MV-4-11 (cell line): ENCODE measurements at places on chromosomes 7 and 10.

DNA sequence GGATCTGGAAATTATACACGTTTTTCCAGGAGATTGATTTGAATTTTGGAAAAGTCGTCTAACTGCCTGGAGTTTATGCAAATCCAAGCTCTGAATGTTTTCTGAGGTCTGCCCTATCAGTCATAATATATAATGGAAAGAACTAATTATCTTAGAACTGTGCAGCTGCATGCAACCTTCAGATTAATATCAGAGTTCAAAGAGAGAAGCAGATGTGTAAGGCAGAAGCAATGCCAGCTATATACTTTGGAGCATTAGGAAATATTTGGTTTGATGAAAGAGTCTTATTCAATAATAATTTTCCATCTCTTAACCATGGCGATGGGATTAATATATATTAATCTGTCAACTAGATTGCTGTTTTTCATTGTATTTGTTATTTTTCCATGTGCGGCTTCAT, 500.9 kb downstream of the NEBL start:
- no peak for DNase-seq

DNA sequence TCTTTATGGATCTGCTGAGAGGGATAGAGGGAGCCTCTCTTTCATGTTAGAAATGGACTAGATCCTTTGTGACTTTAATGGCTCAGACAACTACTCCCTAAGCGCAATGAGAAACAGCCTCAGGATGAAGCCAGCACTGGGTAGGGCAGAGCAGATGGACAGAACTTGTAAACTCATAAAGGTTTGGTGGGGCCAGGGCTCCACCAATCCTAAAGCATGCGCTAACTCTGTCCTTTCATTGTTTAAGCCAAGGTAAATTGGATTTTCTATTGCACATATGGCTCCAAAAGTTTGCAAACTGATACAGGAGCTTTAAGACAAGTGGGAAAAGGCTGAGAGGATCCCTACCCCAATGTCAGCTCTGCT, 178.1 kb upstream of the MEOX2 start:
- no peak for DNase-seq

GRCh38 chr7:129298268-129298893, 73.6 kb downstream of the AHCYL2 start:
- no peak for DNase-seq

DNA sequence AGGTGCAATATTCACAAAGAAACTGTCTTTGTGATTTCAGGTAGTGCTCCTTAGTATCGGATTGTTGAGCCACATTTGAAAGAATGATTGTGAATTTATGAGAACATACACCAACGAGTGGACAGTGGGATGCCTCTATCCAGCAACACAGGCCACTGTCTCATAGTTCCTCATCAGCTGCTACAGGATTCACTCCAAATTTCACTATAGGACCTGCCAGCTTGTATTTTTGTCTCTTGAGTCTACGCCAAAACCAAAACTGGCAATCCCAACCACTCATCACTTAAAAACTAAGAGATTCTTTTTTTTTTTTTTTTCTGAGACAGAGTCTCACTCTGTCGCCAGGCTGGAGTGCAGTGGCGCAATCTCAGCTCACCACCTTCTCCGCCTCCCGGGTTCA, 964.5 kb downstream of the CNTNAP2 start:
- no peak for DNase-seq

DNA sequence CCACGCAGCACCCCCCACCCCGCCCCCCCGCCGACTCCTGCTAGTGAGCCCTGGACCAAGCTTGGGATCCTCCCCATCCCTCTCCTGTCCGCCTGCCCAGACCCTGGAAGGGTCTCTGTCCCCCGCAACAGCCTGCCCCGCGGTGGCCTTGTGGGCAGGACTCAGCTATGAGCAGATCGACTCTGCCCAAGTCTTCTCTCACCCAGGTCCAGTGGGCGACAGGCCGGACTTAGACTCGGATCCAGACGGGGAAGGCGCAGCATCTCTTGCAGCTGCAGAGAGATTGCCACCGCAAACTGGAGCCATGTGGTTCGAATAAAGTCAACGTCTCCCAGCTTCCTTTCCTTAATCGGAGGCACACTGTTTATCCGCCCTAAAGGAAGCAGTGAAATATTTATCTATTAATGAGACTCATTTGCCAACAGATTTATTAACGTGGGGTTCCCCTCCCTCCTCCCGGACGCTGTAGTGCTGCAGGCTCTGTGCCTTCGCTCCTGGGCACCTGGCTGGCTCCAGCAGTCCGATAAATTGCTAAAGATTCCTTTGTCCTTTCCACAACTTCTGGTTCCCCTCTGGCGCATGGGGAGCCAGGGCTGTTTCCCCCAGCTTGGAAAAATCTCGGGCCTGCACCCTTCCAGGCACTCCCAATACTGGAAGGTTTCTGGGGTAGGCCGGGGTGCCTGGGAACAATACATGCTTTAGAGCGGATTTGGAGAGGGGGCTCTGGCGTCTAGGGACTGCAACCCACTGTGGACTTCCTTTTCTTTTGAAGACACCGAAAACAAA, 634 bp upstream of the HOXA7 start:
- DNase-seq, result no peak

DNA sequence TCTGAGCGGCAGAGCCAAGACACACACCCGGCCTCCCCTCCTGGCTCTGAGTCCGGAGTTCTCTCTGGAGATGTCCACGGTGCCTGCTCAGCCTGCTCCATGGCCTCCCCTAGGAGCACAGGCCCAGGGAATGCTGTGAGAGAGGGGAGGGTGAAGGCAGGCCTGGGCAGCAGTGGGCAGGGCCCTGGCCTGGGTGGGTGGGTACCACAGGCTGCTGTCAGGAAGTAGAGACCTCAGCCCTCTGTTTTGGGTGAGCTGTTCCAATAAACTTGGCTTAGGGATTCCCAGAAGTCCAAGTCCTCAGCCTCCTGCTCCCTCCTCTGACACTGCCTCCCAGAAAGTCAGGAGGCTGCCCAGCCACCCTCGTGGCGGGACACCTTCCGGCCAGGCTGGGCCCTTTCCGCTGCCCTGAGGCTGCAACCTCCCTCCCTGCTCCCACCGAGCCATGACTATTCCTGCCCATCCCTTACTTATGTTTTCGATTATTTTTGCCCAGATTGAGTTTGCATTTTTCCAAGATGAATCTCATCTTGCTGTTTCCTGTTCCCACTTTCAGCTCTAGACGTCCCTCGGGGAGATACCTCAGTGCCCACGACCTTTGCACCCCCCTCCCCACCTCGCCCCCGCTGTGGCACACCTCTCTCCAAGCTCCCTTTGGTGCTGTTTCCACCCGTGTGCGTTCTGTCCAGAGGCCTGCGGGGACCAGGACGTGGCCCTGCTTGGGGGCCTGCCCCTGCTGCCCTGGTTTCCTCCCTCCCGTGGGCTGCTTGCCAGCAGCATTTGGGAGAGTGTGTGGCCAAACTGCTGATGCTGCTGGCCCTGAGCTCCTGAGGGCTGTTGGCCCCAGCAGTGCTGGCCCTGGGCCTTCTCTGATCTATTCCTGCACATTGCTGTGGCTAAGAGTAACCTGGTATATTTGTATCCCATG, 5.8 kb upstream of the POLM start:
- DNase-seq, result no peak

GRCh38 chr7:32611201-32612099, 116.2 kb downstream of the AVL9 start:
- no peak for DNase-seq

DNA sequence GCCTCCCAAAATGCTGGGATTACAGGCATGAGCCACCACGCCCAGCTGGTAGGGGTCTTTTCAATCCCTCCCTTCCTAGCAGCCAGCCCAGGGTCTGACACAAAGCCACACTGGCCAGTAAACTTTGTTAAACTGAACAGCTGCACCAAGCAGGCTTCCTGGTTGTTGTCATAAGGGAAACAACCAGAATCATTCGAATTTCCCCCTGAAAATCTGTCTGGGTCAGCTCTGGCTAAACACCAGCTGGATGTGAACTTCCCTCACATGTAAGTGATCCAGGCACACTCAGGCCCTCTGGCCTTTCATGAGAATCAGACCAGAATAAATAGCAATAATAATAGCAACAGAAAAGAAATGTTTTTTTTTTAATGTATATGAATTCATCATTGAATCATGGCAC, 7.4 kb downstream of the IMPDH1 start:
- no peak for DNase-seq

- no peak for DNase-seq
Measured at GRCh38 chr10:79933961-79934360, 14.9 kb downstream of the SFTPD start.

GRCh38 chr10:33277135-33277536, 57.3 kb downstream of the NRP1 start:
- DNase-seq, result no peak

DNA sequence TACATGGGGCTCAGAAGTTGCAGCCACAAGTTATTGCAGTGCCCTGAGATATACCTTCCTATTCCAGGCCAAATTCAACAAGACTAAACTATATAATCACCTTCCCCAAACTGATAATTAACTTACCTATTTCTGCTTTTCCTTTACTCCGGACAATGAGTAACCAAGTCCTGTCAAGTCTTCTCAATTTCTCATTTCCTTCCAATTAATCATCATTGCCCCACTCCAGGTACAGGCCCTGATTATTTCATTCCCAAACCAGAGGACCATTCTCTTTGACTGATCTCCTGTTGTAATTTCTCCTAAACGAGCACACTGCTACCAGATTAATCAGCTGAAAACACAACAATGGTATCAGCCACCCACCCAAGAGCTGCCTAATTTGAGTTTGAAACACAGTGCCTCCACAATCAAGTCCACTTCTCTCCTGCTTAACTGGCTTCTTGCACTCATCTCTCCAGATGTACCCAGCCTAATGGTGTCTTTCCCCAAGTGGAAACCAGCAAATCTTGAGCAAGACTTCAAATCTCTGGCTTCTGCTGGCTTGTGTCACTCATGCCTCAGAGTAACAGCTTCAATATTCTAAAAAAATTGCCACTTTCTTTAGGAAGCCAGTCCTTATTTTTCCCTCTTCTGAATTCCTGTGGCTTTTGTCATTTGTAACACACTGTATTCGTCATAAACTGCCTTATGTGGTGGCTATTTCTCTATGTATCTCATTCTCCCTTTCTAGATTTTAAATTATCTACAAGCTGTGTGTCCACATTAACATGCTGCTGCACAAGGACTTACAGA, 89.1 kb downstream of the CDK6 start:
- DNase-seq, result peak; percentile 30

GRCh38 chr7:34931739-34932138, 105.5 kb downstream of the DPY19L1 start:
- DNase-seq, result no peak

- DNase-seq, result no peak
Measured at GRCh38 chr7:93958216-93958615, 36.7 kb downstream of the GNG11 start.

GRCh38 chr10:127908106-127908958, 1.4 kb downstream of the PTPRE start:
- no peak for DNase-seq

DNA sequence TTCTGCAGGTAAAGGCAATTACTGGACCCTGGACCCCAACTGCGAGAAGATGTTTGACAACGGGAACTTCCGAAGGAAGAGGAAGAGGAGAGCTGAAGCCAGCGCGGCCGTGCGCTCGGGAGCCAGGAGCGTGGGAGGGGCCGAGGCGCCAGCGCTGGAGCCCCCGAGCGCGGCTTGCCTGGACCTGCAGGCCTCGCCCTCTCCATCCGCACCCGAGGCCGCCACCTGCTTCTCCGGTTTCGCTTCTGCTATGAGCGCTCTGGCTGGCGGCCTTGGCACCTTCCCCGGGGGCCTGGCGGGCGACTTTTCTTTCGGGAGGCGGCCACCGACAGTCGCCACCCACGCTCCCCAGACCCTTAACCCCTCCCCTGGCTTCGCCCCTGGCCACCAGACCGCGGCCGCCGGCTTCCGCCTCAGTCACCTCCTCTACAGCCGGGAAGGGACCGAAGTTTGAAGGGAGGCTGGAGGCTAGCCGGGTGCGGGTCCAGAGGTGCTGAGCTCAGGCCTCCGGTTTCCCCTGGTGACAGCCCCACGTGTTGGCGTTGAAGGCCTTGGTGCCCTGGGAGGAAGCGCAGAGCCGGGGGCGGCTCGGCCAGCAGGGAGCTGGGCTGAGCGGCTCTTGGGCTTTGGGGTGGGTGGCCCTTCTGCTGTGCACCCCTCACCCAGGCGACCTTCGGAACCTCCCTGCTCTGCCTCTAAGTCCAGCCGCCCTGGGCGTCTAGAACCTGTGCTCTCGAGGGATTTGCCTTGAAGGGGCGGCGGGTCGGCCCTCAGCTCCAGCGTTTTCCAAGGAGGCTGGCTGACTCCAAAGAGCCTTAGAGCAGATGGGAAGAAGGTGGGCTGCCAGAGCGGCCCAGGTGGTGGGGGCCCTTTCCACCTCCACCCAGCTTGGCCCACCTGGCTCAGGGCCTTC, 1.8 kb downstream of the FOXI2 start:
- DNase-seq, result no peak
